Activated gamma-delta T cell treated with Interleukin-2 at 50 U/mL for 16 hours (primary cell): ENCODE measurements at places on chromosomes 4 and X.

DNA sequence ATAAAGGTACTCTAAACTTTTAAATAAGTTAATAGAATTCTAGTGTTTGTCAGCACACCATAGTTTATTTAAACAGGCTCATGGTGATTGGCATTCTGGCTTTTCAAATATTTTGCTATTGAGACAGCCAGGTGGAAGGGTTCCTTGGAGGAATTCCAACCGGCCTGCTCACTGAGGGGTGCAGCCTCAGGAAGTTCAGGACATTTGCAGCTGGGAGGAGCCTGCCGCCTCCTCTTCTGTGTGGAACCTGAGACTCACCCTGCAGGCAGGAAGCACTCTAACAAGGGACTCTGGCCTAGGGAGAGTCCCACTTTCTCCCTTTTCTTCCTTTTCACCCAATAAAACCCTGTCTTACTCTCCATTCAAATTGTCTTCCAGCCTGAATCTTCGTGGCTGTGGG, 1328.0 kb downstream of the FSTL5 start:
- no peak for DNase-seq

DNA sequence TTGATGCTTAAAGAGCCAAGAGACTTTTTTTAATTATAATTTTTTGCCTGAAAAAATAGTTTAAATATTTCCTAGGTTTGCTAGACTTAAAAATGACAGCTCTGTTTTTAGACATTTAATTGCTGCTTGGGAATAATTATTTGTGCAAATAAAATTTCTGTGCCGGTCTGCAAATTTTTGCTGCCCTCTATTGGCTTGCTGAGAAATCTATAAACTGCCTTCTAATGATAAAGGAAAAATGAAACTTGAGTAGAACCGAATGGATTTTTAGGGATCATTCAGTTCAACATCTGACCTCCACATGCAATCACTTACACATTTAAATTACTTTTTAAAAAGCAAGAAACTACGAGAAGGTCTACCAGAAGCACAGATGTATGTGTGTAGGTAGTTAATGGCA, 434.0 kb downstream of the FAM133A start:
- DNase-seq: no peak

DNA sequence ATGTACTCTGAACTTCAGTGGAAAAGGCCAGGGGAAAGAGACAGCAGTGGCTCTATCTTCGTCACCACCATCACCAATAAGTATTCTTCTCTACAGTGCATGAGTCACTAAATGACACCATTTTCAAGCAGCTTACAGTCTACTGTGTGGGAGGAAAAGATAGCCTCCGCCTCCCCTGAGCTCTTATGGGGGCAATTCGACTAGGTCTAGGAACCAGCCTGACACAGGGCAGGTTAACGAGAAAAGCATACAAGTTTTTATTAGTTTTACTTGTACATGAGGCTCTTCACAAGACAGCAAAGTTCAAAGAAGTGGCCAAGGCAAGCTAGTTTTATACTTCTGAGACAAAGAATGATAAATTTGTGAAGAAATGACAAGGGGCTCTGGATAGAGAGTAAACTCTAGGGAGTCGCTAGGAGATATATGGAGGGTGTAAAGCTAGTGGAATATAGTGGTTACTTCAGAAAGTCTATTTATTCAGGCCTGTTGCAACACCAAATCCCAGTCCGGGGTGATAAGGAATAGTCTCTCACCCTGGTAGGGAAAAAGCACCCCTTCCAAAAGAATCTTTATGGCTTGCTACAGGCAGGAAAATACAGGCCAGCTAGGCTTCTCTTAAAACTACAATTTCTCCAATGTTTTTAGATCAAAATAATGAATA, 49.7 kb downstream of the SCD5 start:
- DNase-seq: no peak

DNA sequence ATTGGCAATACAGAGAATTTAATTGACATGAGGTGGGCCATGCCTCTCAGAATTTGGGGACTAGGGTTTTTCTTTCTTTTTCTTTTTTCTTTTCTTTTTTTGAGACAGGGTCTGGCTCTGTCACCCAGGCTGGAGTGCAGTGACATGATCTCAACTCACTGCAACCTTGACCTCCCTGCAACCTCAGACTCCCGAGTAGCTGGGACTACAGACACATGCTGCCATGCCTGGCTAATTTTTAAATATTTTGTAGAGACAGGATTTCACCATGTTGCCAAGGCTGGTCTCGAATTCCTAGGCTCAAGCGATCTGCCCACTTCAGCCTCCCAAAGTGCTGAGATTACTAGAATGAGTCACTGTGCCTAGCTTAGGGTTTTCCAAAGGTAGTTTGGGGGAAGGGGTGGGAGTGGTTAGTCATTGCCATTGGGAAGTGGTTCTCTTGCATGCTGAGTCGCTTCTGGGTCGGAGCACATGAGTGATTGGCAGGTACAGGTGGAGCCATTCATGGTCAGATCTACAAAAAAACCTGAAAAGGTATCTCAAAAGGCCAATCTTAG, 54.5 kb downstream of the MID2 start:
- no peak for DNase-seq

DNA sequence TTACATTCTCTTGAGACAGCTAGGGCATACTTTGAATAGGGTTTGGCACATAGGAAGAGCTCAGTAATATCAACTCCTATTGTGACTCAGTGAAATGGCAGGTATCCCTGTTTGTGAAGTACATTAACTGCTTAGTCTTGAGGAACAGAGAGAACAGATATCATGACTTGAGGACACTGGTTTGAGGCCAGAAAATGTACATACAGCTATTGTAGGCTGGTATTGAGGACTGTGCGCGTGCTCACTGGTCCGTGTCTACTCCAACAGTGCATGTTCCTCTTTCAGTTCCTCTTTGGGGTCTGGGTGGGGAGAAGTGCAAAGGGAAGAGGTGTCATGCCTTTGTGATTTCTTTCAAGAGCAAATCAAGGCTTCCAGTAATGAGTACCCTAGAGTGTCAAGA, 34.6 kb upstream of the TBC1D9 start:
- DNase-seq: no peak

GRCh38 chr4:5545271-5545670, 163.1 kb downstream of the EVC2 start:
- DNase-seq: no peak

GRCh38 chr4:101843054-101843453, 52.5 kb downstream of the BANK1 start:
- no peak for DNase-seq

DNA sequence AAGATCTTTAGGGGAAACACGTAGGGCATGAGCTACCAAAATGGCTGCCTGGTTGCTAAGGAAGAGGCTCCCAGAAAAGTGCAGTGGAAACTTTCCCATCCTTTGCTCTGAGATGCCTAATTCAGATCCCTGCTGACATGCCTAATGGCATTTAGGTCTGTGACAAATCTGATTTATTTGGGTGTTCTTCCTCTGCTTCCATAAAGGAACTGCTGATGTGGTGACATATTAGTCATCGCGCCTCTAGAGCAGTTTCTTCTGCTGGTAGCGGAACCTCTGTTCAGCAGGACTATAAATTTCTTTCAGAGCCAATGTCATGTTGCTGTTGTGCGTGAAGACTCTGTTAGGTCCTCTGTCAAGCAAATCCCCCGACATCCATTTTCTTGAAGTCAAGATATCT, 310.0 kb downstream of the PDHA2 start:
- DNase-seq: no peak

DNA sequence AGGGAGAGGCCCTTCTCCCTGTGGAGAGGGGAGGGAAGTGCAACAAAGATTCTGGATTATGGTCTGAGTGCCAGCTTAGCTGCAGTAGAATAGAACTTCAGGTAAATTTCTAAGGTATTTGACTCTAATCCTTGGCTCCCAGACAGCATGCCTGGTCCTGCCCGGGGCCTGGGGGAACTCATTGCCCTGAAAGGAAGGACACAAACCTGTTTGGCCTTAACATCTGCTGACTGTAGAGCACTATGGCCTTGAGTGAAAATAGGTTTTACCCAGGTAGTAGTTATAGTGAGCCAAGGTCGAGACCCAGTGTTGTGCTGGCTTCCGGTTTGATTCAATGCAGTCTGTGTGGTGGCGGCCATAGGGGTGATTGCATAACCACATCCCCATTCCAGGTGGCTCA, 64.4 kb downstream of the RPS6KA6 start:
- DNase-seq: no peak

DNA sequence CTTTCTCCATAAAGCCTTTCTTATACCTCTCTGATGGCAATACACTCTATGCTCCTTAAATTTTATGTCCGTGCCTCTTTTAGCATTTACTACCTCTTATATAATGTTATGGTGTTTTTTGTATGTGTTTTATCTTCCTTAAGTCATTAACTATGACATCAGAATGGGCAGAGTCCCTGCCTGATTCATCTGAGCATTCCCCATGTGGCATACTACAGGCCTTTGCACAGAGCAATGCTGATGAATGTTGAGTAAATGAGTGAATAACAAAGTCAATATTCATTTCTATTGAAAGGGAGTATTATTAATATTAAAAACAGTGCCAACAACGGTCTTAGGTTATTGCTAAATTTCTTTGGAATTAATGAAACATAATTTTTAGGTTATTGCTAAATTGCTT, 18.8 kb upstream of the RPS6KA3 start:
- no peak for DNase-seq

DNA sequence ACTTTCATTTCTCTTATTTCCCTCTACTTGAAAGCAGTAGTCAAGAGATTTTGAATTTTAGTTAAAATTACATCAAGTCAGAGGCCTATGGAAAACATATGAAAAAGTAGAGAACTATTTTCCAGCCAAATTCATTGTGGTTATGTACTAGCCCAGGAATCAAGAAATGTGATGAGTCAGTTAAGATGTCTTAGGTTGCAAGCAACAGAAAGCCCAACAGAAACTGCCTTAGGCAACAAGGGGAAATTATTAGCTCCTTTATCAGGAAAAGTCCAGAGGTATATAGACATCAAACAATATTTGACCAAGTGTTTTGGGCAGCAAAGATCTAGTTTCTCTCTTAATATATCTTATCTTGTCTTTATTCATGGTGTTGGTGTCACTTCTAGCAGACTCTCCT, 37.8 kb upstream of the FRMD7 start:
- DNase-seq: no peak

DNA sequence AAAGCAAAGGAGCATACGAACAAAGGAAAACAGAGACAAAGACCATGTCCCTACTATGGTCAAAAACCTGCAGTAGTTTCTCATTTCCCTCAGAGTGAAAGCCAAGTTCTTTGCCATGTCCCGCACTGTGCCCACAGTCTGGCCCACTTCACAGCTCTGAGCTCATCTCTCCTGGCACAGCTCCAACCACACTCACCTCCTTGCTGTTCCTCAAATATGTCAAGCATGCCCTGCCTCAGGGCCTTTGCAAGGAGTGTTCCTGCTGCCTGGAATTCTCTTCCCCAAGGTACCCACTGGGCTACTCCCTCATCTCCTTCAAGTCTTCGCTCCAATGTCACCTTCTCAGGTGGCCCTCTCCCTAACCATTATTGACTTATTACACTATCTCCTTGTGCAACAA, 72.1 kb downstream of the COX18 start:
- DNase-seq: no peak

DNA sequence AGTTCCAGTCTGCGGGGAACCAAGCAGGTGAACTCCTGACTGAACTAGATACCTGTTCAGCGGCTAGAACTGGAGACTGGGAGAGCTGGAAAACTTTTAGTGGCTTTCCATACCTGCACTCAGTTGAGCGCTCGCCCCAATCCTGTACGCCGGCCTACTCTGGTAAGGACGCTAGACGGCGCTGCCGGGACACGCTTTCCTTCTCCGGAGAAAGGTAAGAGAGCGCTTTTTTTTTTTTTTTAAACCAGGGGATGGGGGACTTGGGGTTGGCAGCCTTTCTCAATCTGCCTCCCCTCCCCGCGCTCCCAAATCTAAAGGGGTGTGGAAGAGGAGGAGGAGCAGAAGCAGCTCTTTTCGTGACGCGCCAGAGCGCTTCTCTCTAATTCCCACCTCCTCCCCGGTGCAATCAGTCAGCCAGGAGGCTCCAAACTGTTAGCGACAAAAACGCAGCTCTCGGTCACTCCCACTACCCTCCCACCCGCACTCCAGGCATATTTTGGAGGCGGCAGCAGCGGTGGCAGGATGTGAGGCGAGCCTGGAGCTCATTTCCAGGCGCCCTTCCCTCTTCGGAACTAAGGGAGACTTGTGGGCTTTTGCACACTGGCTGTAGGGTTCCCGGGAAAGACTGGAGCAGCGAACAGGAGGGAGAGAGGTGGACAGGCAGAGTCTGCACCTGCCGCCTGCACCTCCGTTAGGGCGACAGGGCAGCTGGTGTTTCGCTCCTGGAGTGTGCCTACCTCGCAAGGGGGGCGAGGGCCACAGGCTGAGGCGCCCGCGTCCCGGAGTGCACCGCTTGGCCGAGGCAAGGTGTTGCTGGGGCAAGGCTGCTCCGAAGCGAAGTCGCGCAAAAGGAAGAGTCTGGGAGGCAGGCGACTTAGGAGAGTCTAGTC, at the start of gene IL1RAPL2:
Gene IL1RAPL2, plus strand, starts transcription at position 409 of the 890 bp plus-strand sequence.
- no peak for DNase-seq

DNA sequence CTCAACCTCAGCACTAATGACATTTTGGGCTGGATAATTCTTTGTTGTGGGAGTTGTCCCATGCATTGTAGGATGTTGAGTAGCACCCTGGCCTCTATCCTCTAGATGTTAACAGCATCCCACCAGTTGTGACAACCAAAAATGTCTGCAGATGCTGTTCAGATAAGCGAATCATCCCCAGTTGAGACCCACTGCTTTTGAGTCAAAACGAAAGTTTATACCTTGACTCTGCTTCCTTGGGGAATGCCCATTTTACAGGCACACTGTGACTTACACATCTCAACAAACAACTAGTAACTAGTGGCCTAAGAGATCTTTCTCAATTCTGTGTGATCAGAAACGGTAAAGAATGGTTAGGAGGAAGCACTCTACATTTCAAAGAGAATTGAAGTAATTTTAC, 37.0 kb downstream of the SEPSECS start:
- no peak for DNase-seq

DNA sequence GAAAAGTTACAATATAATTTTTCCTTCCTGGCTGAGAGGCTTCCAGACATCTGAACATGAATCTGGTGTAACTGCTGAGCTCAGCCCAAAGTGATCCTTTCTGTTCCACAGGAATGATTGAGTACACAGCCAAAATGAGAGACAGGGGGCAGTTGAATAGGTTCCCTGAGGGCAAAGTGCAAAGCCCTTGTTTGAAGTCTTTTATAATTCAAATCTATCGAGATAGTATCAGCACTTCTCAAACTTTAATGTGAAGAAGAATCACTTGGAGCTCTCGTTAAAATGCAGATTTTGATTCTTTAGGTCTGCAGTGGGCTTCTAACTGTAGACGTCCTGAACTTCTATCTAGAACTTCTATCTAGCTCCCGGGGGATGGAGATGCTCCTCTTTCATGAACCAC, 54.4 kb upstream of the BMP2K start:
- DNase-seq: no peak

- DNase-seq: no peak
Observed at GRCh38 chr4:156388826-156389225, 435.2 kb upstream of the CTSO start.

DNA sequence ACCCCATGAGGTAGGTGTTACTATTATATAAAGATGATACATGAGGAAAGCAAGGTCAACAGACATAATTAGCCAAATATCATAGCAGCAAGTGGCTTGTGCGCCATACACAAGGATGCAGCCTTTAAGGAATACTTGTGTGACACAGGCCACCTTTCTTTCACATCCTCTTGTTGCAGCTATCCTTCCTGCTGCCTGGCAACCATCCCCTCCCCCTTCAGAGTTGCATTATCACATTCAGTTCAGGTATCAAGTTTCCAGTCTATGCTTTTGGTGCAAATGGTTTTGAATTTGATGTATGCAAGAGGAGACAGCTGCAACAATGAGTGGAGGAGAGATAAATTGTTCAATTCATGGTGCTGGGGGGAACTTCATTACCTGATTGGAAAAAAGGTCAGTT, 6.4 kb downstream of the ZCCHC18 start:
- no peak for DNase-seq

GRCh38 chr4:1327526-1328266, 19.3 kb upstream of the UVSSA start:
- no peak for DNase-seq

- no peak for DNase-seq
Observed at GRCh38 chrX:20418379-20419150, 151.9 kb upstream of the RPS6KA3 start.
